ENCODE measurements at places on chromosomes 7 and 10. TPM values are rescaled to one million over a fixed set of nuclear protein-coding genes. Genes with fewer than 3 reads are reported as not detected.

- DNase-seq = no peak
Measured at GRCh38 chr10:116815641-116816415, 33.5 kb upstream of the ENO4 start.

- peak; percentile 84 for DNase-seq
Measured at GRCh38 chr7:150755473-150756099, 18.4 kb downstream of the GIMAP5 start.

- no peak for DNase-seq
Measured at GRCh38 chr7:151249732-151250072, 1.2 kb upstream of the SMARCD3 start.

DNA sequence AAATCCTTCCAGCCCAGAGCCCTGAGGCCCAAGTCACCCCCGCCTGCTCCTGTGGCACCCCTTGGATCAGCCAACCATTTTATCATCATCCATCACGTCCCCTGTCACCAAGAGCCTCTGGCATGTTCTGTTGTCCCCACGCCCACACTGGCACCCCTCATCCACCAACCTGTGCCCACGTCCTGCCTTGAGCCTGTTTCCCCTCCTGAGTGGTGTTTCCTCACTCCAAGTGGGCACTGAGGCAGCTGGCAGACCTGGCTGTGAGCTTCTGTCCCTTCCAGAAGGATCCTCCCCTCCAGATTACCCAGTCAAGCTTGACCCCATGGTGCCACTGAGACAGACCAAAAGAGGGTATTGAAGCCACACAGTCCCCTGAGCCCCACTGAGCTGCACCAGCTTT, 71.4 kb upstream of the ANTXRL start:
- no peak for DNase-seq

DNA sequence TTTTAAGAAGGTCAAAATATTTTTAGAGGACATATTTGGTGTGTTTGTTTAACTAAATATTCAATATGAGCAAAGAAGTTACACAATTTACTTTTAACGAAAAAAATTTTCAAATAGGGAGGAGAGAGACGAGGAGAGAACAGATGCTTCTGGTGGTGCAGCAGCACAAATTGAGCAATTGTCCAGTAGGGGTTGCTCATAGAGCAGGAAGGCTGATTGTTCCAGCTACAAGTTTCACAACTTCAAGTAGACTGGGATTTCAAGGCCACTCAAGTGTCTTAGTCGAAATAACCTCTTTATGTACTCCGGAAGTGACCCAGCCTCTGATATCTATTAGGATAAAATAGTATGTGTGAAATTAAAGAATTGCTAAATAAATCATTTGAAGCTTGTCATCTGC, 197.9 kb downstream of the HDAC9 start:
- DNase-seq = no peak

DNA sequence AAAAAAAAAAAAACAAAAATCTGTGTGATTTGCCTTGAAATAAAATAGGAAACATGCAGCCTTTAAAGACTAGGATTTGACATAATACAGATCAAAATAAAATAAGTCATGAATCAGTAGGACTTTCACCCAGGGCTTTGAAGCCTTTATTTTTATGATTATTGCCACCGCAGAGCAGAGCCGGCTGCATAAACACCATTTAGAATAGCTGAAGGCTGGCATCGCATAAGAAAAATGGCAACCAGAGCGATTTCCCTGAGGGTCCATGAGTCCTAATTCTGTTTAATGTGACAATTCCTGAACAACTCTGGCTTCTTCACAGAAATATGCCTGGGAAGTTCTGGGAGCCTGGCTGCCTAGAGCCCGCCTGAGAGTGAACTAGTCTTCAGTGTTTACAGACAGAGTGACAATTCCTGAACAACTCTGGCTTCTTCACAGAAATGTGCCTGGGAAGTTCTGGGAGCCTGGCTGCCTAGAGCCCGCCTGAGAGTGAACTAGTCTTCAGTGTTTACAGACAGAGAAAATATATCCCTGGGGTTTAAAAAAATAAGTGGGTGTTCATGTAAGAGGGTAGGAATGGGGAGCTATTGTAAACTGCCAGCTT, 112.0 kb downstream of the EEPD1 start:
- DNase-seq = no peak

DNA sequence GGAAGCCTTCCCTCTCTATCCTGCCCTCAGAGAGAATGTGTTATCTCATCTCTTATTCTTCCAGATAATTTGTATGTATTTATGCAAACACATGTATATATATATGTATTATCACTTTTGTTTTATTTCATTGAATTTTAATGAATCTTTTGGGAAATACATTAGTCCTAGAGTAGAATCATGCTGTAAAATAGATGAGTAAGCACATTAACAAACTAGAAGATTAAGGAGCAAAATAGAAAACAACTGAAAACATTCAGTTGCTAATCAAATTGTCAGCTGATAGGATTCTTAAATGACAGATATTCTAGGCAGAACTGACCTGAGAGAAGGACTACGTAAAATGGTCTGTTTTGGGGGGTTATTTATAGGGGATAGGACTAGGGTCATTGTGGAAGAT, 11.2 kb downstream of the KLLN start:
- no peak for DNase-seq

GRCh38 chr7:81173766-81174281, 255.0 kb upstream of the SEMA3C start:
- DNase-seq = no peak

- DNase-seq = peak; percentile 16
Measured at GRCh38 chr10:27104919-27105318, 4.6 kb upstream of the ANKRD26 start.

GRCh38 chr10:123377883-123378282, 223.7 kb downstream of the BUB3 start:
- DNase-seq = no peak

C10orf67 gene
- 0.16 TPM for total RNA-seq

BEND7 gene
- not detected for total RNA-seq

ZCWPW1 gene
- total RNA-seq = 3.0 TPM

PVRIG gene
- 26.9 TPM for total RNA-seq

AQP1 gene
- total RNA-seq = 0.25 TPM

KLF14 gene
- not detected for total RNA-seq

All from activated CD4-positive, alpha-beta T cell treated with anti-CD3 and anti-CD28 coated beads for 36 hours (primary cell).